Natural killer cell treated with Interleukin-12 subunit alpha and Interleukin-12 subunit beta and Interleukin-15 and Interleukin-18, amount 100 ng/mL, for 72 hours (primary cell): ENCODE measurements at places on chromosomes 7 and 10. TPM values are rescaled to one million over a fixed set of nuclear protein-coding genes. Genes with fewer than 3 reads are reported as not detected.

- H3K4me1 ChIP-seq, result peaks cover 31% of the 10 kb centered on the region
- no peak overlapping the region for H3K4me3 ChIP-seq
- no peaks in the 10 kb centered on the region for H3K36me3 ChIP-seq
- no peaks in the 10 kb centered on the region for H3K27me3 ChIP-seq
- no peak for DNase-seq
These were observed 83.9 kb downstream of the JAZF1 start for GRCh38 chr7:28096713-28097112.

DNA sequence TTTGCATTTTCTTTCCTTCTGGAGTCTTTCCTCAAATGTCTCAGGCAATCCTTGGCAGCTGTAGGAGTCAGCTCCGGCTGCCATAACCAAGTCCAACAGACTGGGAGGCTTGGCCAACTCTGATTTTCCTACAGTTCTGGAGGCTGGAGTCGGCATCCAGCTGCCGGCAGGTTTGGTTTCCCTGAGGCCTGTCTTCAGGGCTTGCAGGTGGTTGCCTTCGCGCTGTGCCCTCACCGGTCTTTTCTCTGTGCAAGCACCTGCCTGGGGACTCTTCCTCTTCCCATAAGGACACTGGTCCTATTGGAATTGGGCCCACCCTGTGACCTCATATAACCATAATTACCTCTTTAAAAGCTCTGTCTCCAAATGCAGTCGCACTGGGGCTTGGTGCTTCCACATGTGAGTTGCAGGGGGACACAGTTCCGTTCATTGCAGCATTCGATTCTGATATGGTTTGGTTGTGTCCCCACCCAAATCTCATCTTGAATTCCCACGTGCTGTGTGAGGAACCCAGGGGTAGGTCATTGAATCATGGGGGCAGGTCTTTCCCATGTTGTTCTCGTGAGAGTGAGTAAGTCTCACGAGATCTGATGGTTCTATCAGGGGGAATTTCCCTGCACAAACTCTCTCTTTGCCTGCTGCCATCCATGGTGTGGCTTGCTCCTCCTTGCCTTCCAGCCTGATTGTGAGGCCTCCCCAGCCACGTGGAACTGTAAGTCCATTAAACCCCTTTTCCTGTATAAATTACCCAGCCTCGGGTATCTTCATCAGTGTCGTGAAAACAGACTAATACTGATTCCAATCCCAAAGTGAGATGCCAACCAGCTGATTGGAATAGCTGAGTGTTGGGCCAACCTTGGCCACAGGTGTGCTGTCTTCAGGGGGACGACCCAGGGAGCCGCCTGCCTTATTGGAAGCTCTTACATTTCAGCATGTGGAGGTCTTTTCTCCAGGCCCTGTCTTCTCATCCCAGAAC lies 7.9 kb downstream of the GALNTL5 start:
- H3K36me3 ChIP-seq, result no peaks in the 10 kb centered on the region
- H3K27ac ChIP-seq, result no peak overlapping the region
- H3K4me1 ChIP-seq, result peaks cover 4% of the 10 kb centered on the region
- peaks cover 18% of the 10 kb centered on the region for H3K27me3 ChIP-seq
- no peak overlapping the region for H3K4me3 ChIP-seq

DNA sequence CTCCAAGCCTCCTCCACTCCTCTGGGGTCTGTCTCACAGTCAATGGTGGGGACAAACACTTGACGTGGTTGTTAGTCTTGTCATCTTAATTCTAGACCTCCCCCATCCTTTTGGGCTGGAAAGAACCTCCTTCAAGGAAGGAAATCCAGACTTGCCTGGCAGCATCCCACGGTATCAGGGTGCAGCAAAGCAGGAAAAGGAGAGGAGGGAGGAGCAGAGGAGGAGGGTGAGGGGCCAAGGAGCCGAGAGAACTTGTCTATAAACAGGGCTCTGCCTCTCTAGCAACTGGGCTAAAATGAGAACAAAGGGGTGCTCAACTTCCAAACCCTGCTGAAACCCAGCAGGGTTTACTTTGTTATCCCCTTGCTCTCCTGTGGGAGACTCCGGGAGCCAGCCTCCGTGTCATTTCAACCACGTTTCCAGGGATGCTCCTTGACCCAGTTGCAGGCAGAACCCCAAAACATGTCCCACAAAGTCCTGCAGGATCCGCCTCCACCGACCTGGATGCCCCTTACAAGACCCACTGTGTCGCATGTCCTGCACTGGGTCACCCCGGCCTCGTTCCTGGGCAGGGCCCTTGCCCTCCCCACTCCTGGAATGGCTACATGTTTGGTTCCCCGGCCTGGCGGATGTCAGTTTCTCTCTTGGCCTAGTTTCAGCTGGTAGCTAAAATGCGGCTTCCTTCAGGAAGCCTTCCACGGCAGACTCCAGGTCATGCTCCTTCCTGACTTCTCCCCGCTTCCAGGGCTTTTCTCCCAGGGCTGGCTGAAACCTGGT lies 69.7 kb upstream of the MGMT start:
- peaks cover 7% of the 10 kb centered on the region for H3K27me3 ChIP-seq
- no peak for DNase-seq

The PRKG1 gene
- total RNA-seq, result 0.10 TPM

- no peak for DNase-seq
- H3K4me3 ChIP-seq, result no peak overlapping the region
- H3K27ac ChIP-seq, result no peak overlapping the region
- no peaks in the 10 kb centered on the region for H3K4me1 ChIP-seq
These were observed 18.7 kb upstream of the RBM20 start for GRCh38 chr10:110625356-110625894.

DNA sequence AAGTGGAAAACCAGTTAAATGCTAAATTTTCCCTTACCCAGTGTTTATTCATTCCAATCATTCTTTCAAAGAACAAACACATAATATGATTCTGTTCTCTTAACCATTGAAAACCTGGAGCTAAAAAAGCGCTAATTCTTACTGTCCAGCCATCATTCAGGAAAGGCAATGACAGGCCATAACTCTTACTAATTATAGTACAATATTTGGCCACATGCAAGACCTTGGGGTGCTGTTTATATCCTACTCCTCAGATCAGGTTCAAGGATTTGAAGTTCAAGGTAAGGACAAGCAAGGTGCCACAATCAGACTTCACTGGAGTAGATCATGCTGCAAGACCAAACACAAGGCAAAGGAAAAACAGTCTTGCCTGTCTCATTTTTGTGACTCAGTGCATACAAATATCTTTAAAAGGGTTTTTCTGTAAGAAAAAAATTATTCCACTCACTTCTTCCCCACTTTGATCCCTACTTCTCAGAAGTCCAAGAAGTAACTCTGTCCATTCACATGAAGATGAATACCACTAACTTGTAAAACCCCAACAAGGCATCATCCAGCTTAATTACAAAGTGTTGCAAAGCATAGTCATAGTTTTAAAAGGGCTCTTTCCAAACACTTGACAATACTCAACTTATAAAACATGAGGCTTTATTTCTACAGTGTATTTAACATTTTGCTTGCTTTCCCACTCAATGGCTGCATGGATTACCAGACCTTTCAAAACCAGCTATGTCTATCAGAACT lies 153.0 kb downstream of the DOCK4 start:
- DNase-seq, result no peak
- no peaks in the 10 kb centered on the region for H3K27me3 ChIP-seq
- no peak overlapping the region for H3K4me3 ChIP-seq

The C10orf62 gene
- total RNA-seq, result not detected

DNA sequence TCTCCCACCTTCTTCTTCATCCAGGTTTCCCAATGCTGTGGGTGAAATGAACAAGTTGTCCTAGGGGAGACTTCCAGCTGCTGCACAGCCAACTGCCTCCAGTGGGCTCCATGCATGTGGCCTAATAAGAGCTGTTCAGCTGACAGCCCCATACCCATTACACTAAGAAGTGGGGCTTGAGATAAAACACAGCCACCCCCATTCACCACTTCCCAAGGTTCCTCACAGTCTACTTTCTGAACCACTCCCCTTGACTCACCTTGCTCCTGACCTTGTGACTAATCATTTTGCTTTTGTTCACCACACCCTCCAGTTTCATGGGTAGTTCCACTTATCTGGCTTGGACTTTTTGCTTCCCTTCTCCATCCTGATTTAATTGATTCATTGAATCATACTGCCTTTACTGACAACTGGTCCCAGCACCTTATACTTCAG lies 119.3 kb downstream of the CABCOCO1 start:
- peaks cover 6% of the 10 kb centered on the region for H3K36me3 ChIP-seq
- H3K4me1 ChIP-seq, result peaks cover 35% of the 10 kb centered on the region
- DNase-seq, result no peak
- H3K4me3 ChIP-seq, result no peak overlapping the region

The WEE2 gene
- total RNA-seq, result not detected

The TMEM72 gene
- total RNA-seq, result not detected

GRCh38 chr10:8677642-8678041 lies 623.2 kb downstream of the GATA3 start:
- H3K27ac ChIP-seq, result no peak overlapping the region
- no peak for DNase-seq
- H3K4me3 ChIP-seq, result no peak overlapping the region
- no peaks in the 10 kb centered on the region for H3K4me1 ChIP-seq

DNA sequence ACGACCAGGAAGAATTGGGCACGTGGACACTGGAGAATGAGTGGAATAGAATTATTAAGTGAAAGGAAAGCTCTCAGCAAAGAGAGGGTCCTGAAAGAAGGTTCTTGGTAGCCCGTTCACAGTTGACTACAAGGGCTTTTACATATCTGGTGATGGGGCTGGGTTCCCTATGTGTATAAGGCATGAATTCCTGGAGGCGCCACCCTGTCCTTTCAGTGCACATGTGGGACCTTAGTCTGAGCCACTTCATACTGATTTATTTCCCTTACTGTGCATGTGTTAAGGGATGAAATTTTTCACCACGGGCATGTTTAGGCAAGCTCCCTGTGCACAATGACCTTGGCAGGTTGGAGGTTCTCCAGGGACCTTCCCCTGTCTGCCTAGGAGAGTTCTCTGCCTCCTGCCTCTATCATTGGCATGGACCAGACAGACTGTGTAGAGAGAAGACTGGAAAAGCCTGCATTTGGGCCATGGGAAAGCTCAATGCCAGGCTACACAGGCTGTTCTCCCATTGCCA lies 145.9 kb upstream of the ITGB1 start:
- H3K4me3 ChIP-seq, result no peak overlapping the region
- H3K36me3 ChIP-seq, result peaks cover 6% of the 10 kb centered on the region
- H3K27me3 ChIP-seq, result peaks cover 2% of the 10 kb centered on the region
- H3K4me1 ChIP-seq, result peaks cover 37% of the 10 kb centered on the region
- no peak for DNase-seq

GRCh38 chr10:5565671-5566581 lies 41.2 kb downstream of the CALML3 start:
- H3K4me3 ChIP-seq, result no peak overlapping the region
- peaks cover 11% of the 10 kb centered on the region for H3K27me3 ChIP-seq
- DNase-seq, result no peak
- peaks cover 13% of the 10 kb centered on the region for H3K4me1 ChIP-seq
- no peaks in the 10 kb centered on the region for H3K36me3 ChIP-seq

The NEURL1 gene
- 1.8 TPM for total RNA-seq

DNA sequence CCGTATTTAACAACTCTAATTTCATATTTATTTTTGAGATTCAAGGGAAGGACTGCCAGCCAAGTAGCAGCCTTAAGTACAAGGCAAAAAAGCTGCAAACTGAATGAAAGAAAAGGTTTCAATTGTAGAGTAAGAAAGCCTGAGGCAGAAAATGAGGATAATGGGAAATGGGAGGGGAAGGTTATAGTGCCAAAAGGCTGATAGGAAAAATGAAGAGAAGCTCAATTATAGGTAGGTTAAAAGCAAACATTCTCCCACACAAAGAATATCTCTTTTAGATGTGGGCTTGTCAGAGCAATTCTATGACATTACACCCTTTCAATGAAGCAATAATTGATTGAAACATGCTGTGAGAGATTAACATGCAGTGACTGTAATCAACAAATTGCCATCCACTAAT lies 175.3 kb downstream of the RAPGEF5 start:
- H3K27me3 ChIP-seq, result peaks cover 21% of the 10 kb centered on the region
- H3K4me1 ChIP-seq, result peaks cover 34% of the 10 kb centered on the region
- DNase-seq, result no peak
- peaks cover 12% of the 10 kb centered on the region for H3K36me3 ChIP-seq
- H3K27ac ChIP-seq, result no peak overlapping the region

DNA sequence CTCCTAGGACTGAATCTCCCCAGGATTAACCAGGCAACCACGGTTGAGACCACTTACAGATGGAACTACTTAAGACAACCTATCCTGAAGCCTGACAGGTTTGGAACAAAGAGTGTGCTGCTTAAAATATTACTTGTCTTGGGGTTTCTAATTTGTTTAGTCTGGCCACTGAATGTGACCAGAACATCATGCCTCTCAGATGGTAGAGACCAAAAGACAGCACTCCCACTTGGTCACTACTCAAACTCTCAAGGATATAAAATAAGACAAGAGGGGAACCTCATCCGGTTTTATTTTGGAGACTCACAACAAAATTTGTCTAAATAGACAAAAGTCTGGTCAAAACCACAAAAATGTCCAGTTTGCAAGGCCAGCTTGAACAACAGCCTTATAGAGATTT lies 15.3 kb downstream of the MRPL32 start:
- no peaks in the 10 kb centered on the region for H3K27me3 ChIP-seq
- H3K4me3 ChIP-seq, result no peak overlapping the region
- no peak for DNase-seq
- H3K27ac ChIP-seq, result no peak overlapping the region
- H3K4me1 ChIP-seq, result peaks cover 7% of the 10 kb centered on the region
- H3K36me3 ChIP-seq, result no peaks in the 10 kb centered on the region

GRCh38 chr10:100567826-100568225 lies 32.1 kb downstream of the HIF1AN start:
- H3K4me3 ChIP-seq, result no peak overlapping the region
- DNase-seq, result no peak
- H3K36me3 ChIP-seq, result no peaks in the 10 kb centered on the region
- H3K27ac ChIP-seq, result no peak overlapping the region
- H3K4me1 ChIP-seq, result peaks cover 3% of the 10 kb centered on the region
- H3K27me3 ChIP-seq, result peaks cover 29% of the 10 kb centered on the region

- no peak overlapping the region for H3K27ac ChIP-seq
- peaks cover 3% of the 10 kb centered on the region for H3K27me3 ChIP-seq
- no peaks in the 10 kb centered on the region for H3K4me1 ChIP-seq
- H3K36me3 ChIP-seq, result no peaks in the 10 kb centered on the region
- H3K4me3 ChIP-seq, result no peak overlapping the region
- no peak for DNase-seq
These were observed 43.3 kb upstream of the FZD8 start for GRCh38 chr10:35685402-35685801.

DNA sequence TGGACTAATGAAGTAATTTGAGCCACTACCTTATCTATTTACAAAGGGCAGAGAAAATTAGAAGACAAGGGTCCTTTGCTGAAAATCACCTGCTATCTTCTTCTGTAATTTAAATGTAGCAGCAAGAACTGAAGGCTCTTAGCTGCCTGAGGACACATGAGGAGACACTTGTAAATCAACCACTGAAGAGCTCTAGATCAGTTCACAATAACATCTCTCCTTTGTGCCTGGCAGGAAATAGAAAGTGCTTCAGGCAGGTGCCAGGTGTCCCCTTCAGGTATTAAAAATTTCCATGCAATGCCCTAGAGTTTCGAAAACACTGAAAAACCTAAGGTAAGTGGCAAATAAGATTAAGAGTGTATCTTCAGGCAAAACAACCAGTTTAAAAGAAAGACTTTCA lies 474.6 kb downstream of the GRM8 start:
- H3K4me1 ChIP-seq, result no peaks in the 10 kb centered on the region
- DNase-seq, result no peak
- no peak overlapping the region for H3K4me3 ChIP-seq
- peaks cover 7% of the 10 kb centered on the region for H3K27me3 ChIP-seq
- H3K36me3 ChIP-seq, result no peaks in the 10 kb centered on the region
